Ammon's horn (tissue), 1 donor: ENCODE measurements at places on chromosomes 5 and 9.

DNA sequence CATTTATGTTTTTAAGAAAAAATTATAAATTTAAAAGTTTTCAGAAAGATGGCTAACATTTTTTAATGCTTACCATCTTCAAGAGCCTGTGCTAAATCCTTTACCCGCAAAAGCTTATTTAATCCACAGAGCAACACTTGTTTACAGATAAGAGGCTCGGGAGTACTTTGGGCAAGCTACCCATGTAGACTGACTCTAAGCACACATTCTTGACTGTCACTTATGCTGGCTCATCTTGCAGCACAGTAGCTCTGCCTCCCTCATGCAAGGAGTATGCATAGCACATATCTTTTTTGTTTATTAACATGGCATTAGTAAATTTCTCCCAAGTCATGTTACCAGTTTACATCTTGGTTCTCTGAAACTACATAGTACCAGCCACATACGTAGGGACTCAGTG, 14.7 kb downstream of the SH3RF2 start:
- DNase-seq, result no peak

DNA sequence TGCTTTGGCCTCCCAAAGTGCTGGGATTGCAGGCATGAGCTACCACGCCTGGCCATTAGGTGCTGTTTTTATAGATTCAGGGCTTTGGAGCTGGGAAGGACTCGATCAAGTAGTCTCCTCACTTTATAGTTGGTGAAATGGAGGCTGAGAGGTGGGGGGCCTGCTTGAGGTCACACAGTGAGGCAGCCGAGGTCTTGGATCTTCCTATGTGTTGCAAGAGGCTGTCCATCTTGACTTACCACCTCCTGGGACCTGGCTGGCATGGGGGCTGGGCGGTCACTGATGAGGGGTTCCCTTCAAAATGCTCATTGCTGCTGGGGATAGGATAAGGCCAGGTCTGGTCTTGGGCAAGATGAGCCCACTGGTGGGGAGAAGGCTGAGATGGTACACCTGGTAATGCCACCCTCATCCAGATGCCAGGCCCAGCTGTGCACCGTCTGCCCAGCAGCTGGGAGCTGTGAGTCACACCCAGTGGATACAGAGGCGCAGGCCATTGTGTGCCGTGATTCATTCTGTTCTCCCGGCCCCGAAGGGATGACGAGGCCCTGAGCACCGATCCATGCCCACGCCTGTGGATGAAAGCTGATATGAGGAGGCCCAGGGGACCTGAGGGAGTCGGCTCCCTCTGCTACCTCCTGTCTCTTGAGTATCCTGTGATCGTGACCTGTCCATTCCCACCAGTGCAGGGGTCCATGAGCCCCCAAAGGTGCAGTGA, 10.5 kb upstream of the NDST1 start:
- peak; percentile 80 for DNase-seq

DNA sequence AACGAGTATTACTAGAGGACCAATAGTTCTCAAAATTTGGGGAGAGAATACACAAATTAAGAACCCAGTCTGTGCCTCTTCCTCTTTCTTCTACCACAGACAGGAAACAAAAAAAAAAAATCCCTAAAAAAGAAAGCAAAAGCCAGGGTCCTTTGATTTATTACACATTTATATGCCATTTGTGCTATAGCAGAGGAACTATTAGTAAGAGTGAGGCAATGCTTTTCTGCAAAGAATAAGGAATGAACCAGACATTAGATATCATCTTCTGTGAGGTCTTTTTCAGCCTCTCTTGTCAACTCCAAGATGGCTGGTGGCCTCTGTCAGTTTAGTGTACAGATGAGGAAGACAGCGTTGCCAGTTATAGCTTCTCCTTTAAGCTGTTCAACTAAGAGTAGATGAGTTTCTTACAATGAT, 127.6 kb downstream of the RFX3 start:
- DNase-seq, result peak; percentile 38

- DNase-seq, result no peak
Observed at GRCh38 chr5:125798307-125798706, 624.9 kb upstream of the GRAMD2B start.

DNA sequence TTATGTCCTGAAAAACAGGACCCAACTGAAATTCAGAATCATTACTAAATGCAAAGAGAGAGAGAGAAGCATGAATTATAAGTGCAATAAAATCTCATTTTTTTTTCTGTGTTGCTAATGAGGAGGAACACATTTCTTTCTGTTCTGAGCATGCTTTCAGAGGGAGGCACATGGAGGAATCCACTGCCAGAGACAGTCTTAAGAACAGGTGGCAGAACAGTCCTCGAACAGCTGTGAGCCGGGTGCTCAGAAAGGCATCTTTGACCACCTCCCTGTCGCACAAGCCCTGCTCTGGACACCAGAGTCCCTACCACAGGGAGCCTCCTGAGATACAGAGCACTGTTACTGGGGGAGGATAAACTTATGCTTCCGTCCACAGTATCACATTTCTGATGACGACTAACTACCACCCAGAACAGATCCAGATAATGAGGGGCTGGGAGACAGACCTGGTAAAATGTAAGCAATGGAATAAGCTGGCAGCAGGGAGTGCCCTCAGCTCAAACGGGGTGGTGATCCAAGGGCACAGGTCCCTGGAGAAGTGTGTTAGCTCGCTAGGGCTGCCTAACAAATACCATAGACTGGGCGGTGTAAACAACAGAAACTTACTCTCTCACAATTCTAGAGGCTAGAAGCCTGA, 134.0 kb downstream of the SLC1A3 start:
- DNase-seq, result no peak

DNA sequence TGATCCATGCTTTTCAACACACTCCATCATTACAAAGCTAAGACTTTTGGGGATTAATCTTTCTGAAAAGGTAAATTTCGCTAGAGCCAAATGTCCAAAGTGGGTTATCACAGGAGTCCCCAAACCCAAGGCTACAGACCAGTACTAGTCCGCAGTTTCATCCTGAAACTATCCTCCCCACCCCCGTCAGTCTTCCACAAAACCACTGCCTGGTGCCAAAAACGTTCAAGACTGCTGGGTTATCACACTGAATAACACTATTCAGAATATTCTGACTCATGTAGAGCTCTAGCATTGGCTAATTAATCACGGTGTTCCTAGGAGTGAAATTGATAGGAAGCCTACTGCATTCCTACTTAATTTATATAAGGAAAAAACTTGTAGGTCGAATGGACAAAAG, 24.7 kb downstream of the ERP44 start:
- DNase-seq, result peak; percentile 20

- no peak for DNase-seq
Observed at GRCh38 chr5:176547802-176548201, 1.3 kb upstream of the CDHR2 start.

- DNase-seq, result no peak
Observed at GRCh38 chr9:112261133-112261532, 72.3 kb downstream of the PTBP3 start.

DNA sequence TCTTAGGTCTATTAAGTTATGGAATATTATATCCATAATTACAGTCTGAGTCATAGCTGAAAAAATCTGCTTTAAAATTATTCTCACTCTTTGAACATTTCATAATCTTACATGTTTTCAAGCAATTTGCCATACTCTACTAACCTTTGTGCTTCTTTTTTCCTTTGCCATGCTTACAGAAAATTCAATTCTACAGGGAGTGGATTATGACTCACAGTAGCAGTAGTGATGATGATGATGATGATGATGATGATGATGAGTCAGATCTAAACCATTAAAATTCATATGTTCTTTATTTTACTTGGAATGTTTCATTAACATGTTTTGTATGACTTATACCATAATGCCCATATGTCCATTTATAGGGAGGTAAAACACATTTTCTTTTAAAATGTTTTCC, 207.1 kb downstream of the VPS13A start:
- DNase-seq, result no peak

- peak; percentile 82 for DNase-seq
Observed at GRCh38 chr9:134283111-134283515, 43.1 kb upstream of the RXRA start.

DNA sequence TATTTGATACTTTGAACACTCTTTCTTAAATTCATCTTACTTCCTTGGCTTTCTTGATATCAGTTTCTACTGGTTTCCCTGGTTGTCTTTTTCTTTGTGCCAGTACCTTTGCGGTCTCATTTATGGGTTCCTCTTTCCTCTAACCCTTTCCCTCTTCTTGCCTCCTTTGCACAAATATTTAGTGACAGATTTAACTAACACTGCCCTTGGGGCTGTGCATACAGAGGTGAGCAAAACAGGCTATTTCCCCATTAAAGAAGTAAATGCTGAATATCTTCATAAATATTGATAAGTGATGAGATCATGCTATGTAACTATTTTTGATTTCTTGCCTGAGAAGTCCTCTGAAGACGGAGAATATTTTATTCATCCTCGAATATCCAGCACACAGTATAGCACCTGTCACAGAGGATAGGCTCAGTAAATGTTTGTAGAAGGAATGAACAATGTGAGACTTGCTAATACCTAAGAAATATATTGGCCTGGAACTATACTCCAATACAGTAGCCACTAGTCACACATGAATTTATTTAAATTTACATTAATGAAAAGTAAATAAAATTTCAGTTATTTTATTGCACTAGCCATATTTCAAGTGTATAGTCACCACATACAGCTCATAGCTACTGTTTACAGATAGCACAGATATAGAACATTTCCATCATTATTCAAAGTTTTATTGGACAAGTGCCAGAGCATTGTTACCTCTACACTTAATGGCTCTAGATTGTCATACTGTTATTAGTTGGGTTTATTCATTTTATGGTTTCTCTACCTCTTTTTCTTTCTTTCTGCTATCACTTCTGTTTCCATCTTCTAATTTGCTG, 90.4 kb downstream of the RIC1 start:
- no peak for DNase-seq

- DNase-seq, result no peak
Observed at GRCh38 chr5:127013407-127013806, 17.0 kb downstream of the MARCHF3 start.
